Femur (tissue), 1 donor: ENCODE measurements at places on chromosomes 7 and 10.

- no peak for DNase-seq
These were observed 352.0 kb upstream of the AKR1E2 start for GRCh38 chr10:4473977-4474376.

DNA sequence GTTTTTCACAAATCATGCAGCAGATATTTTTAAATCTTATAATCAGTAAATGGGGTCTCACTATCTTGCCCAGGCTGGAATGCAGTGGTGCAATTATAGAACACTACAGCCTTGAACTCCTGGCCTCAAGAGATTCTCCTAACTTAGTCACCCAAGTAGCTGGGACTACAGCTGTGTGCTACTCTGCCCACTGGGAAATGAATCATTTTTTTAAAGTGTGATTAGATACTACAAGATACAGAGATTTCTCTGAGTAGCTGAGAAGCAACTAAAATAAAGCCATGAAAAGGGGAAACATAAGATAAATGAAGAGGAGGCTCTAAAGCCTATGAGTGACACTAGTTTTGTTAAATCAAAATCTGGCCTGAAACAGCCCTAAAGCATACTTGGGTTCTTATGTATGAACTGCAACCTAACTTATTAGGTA is 119.7 kb downstream of the JMJD1C start:
- no peak for DNase-seq

DNA sequence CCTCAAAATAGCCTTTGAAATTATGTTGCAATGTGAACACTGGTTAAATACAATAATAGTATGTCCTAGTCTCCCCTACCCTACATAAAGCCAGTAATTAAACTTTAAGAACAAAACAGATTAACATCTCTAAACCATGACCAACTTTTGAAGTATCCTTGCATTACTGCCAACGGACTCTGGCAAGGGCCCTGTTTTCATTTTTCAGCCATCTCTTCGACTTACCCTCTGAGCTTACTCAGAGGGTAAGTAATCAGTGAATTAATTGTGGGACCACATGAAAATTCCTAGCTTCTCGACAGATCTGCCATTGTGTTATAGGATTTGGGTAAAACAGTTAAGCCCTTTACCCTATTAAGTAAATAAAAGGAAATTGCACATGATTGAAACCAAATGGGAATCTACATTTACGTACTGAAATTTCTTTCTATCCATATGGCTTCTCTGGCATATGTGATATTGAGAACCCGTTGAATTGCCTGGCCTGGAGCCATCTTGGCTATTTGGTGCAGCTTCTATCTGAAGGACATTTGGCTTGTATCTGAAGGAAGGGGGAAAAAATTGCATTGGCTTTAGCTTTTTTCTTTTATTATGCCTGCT is 39.6 kb downstream of the DYNC1I1 start:
- peak; percentile 27 for DNase-seq

GRCh38 chr10:98848361-98848760 is 387.3 kb downstream of the HPSE2 start:
- no peak for DNase-seq

- DNase-seq = no peak
These were observed 24.9 kb downstream of the STEAP4 start for GRCh38 chr7:88281749-88282148.

DNA sequence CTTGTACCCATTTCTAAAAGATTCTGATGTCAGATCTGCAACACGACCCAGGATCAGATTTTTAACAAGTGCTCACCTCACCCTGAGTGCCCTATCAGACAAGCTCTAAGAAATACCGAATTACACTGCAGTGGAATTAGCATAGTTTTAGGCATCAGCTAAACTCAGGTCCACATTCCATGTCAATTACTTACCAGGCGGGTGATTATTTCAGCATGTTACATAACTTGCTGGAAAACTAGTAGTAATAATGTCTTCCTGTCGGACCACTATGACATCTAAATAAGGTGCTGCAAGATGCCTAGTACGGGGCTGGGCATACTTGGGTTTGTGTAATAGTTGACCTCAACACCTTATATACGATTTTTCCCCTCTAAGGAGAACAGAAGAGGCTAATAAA is 21.0 kb downstream of the TRIL start:
- no peak for DNase-seq

- peak; percentile 64 for DNase-seq
These were observed 5.5 kb downstream of the TACC2 start for GRCh38 chr10:121994429-121994941.

GRCh38 chr10:87866412-87866974 is 3.1 kb downstream of the PTEN start:
- no peak for DNase-seq

DNA sequence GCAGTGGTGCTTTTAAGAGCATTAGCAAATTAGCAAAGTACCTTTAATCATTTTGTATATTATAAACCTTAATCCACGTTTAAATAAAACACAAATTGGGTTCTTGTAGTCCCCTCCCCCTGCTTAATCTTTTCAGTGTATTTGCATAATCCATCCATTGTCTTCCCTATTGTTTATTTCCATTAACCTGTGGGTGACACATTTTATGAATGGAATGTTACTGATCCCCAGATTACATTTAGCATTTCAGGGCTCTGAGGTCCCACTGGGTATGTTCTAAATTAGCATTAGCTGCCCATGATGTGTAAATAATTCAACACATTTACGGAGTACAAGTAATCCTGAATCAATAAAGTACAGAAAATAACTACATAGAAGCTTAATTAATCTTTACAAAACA is 138.4 kb upstream of the FEZF1 start:
- no peak for DNase-seq

GRCh38 chr10:771647-772046 is 82.2 kb upstream of the DIP2C start:
- no peak for DNase-seq

DNA sequence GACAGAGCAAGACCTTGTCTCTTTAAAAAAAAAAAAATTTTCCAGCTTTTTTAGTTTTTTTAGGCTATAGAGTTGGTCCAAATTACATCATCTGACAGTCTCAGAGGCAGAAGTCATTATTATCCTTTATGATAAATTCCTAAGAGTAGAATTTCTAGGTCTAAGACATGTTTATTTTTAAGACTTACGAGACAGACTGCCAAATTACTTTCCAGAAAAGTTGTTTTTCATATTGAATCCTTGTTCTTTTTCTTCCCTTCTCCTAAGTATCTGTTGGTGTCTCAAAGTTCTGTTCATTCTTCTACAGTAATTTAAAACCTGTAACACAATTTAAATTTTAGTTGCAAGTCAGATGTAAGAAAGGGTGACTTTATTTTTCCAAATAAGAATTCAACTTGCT is 421.4 kb downstream of the GALNT17 start:
- DNase-seq = no peak

DNA sequence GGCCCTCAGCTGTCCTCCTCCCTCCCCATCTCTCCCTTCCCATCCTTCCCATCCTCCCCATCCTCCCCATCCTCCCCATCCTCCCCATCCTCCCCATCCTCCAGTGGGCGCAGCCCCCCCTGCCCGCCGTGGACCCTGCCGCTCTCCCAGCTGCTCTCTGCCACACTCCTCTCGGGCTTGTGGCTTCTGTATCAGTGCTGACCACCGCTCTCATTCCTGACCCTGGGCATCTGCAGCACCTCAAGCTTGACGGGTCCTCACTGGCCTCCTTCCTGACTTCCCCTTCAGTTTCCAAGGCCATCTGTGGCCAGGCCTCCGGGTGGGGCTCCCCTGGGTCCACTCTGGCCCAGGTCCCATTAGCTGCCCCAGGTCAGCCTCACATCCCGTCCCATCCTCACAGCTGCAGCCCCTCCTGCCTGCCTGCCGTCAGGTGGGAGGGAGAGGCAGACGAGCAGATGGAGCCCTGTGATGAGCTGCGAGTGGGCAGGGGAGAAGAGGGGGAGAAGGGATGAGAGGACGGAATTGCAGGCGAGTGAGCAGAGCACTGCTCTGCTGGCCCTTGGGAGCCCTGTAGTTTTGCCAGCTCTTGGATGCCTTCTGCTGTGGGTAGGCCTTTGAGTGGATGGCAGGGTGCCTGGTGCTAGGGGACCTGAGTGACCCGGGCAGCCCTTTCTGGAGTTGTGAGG is 35.7 kb downstream of the LHPP start:
- DNase-seq = no peak

DNA sequence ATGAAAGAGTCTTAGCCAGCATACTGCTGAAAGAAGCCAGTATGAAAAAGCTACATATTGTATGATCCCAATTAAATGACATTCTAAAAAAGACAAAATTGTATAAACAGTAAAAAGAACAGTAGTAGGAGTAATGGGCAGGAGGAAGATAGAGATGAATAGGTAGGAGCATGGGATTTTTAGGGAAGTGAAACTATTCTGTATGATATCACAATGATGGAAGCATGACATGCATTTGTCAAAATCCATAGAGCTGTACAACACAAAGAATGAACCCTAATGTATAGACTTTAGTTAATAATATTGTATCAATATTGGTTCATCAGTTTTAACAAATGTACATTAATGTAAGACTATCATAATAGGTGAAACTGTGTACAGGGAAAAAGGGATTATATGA is 147.9 kb downstream of the IMMP2L start:
- DNase-seq = no peak

- DNase-seq = peak; percentile 15
These were observed 14.8 kb upstream of the INPP5A start for GRCh38 chr10:132522521-132523411.

DNA sequence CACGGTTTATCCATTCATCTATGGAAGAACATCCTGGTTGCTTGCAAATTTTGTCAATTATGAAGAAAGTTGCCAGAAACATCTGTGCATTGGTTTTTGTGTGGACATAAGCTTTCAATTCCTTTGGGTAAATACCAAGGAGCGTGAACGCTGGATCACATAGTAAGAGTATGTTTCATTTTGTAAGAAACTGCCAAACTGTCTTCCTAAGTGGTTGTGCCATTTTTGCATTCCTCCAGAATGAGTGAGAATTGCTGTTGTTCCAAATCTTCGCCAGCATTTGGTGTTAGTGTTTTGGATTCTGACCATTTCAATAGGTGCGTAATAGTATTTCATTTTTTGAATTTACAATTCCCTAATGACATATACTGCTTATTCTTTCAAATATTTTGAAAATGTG is 155.3 kb upstream of the FRMD4A start:
- no peak for DNase-seq

DNA sequence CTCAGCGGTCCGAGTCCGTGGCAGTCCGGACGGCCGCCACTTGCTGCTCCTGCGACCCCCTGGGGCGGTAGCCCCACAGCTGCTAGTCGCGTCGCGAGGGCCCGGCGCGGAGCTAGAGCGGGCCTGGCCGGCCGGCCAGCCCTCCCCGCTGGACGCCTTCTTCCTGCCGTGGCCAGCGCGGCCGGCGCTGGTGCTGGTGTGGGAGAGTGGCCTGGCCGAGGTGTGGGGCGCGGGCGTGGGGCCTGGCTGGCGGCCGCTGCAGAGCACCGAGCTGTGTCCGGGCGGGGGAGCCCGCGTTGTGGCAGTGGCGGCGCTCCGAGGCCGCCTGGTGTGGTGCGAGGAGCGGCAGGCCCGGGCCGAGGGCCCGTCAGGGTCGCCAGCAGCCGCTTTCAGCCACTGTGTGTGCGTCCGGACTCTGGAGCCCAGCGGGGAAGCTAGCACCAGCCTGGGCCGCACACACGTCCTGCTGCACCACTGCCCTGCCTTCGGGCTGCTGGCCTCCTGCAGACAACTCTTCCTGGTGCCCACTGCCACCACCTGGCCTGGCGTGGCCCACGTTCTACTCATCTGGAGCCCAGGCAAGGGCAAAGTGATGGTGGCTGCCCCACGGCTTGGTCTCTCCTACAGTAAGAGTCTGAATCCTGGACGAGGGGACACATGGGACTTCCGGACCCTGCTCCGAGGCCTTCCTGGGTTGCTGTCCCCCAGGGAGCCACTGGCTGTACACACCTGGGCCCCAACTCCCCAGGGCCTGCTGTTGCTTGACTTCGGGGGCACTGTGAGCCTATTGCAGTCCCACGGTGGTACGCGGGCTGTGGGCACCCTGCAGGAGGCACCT is 631 bp downstream of the HPS6 start:
- peak; percentile 45 for DNase-seq

DNA sequence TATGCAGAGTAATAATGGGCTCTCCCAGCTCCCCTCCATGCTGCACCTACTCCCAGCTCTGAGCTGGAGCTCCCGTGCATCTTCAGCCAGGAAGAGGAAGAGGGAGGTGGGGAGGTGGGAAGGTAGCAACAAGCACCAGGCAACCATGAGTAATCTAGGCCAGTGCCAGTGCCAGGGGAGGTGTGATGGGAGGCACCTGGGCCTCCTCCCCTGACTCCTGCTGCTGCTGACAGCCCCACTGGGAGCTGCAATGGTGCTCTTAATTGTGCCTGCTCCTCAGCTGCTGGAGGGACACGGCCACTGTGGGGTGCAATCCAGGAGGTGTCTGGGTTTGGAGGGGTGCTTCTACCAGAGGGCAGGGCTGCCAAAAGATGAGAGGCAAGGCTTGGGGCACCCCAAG is 243.0 kb downstream of the PLXNA4 start:
- DNase-seq = no peak

GRCh38 chr10:93091960-93092359 is 18.3 kb downstream of the CYP26A1 start:
- no peak for DNase-seq

DNA sequence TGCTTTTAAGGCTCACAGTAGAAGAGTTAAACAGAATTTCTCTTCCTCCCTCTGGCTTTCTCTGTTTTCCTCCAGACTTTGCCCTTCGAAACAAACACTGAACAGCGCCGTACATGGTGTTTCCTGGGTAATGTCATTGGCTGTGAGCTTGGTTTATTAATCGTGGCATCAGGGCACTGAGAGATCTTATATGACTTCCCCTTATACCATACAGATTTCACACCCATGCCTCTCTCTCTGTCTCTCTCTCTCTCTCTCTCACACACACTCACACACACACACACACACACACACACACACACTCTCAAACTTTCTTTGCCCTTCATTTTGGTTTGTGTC is 195.5 kb downstream of the CREB5 start:
- DNase-seq = no peak

- no peak for DNase-seq
These were observed 49.6 kb downstream of the BPGM start for GRCh38 chr7:134696261-134696660.

GRCh38 chr7:74182453-74183090 is 8.4 kb downstream of the EIF4H start:
- DNase-seq = no peak

DNA sequence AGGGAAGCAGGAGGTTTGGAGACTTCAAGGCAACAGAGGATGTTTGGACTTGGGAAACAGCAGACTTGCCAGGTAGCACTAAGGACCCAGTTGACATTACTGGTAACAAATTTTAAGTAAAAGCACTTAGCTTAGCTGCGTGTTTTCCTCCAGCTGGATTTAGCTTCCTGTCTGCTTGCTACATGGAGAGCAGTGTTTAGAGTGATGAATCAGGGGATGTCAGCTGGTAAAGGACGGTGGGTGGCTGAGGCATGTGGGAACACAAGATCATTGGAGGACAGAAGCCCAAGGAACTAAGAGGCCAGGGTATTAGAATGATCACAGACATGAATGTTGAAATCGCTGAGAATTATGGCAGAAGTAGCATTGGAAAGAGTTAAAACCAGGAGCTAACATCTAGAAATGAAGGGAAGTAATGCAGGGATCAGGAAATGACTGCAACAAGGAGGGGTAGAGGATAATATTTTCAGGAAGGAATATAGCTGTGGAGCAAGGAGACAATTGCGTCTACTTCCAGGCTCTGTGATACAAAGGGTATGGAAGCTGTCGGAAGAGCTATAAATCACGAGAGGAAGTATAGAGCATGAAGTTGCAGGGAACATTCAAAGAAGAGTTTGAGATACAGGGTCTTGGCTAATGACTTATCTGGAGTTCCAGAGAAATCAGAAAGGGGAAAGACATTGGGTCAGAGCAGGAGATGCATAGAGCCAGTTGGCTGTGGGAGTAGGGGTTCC is 34.4 kb downstream of the CALD1 start:
- no peak for DNase-seq
